ENCODE measurements at places on chromosomes 7 and 10.

DNA sequence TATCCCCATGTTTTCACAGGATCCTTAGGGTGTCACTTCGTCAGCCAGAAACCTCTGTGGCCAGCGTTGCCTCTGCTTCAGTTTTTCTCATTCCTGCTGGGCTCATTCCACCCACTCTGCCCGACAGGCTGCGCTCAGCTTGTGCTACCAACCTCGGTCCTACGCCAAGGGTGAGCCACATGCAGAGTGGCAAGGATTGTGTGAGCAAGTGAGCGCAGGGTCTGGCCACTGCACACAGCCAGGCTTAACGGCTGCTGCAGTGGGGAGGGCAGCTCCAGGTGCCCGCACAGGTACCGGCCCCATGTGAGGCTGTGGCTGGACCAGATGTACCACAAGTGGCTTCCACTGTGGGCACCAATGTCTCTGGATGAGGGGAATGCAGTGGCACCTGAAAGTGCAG lies 329.2 kb downstream of the AUTS2 start:
- no peak for DNase-seq

DNA sequence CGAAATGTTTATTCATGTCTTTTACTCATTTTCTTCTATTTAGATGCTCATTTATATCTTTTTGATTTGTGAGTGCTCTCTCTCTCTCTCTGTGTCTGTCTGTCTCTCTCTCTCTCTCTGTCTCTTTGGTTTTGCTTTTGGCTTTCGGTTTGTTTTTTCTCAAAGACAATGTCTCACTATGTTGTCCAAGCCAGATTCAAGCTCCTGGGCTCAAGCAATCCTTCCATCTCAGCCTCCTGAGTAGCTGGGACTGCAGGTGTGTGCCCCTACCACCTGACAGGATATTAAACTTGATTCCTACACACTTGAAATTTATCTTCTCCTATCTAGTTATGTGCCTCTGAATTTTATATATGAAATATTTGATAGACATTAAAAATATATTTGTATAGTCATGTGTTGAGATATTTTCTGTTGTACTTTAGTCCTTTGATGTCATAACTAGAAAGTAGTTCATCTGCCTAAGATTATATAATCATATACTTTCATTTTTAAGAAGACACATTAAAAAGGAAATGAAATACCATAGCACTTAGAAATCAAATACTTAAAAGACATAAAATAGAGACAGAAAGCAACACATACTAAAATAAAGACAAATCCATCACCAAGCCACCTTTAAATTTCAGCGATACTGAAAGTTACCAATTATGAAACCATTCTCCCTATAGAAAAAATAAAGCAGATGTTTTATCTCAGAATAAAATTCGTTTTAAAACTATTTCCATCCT lies 68.1 kb upstream of the SFMBT2 start:
- DNase-seq, result no peak

- no peak for DNase-seq
These were observed 102.7 kb upstream of the TNRC18 start for GRCh38 chr7:5526100-5526905.

DNA sequence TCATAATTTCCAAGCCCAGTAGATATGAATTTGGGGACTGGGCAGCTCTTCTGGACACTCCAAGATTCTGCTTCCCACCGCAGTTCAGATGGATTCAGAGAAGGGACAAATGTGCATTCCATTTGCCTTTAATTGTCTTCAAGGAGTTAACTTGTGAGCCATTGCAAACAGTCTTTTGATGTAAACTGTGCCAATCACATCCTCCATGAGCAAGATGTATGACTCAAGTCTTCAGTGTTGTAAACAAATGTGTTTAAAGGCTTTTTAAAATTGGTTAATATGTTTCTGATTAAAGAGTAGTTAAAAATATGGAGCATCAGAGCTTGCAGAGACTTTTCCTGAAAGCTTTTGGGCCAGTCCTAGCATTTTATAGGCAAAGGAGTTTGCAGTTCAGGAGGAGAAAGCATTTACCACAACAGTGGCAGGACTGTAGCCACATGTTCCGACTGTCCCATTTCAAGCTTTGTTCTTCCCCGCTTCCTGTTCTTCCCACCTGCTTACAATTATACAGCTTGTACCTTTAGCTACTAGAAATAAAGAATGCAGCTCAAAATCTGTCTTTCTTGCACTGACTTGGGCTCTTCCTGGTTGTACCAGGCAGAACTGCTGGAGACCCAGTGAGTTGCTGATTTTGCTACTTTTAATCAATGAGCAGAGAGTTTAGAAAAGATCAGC lies 6.2 kb downstream of the SLC18A2 start:
- no peak for DNase-seq

- no peak for DNase-seq
These were observed 18.5 kb upstream of the ANTXRL start for GRCh38 chr10:46268076-46268881.

- no peak for DNase-seq
These were observed 116.5 kb downstream of the ATXN7L1 start for GRCh38 chr7:105759670-105760550.

DNA sequence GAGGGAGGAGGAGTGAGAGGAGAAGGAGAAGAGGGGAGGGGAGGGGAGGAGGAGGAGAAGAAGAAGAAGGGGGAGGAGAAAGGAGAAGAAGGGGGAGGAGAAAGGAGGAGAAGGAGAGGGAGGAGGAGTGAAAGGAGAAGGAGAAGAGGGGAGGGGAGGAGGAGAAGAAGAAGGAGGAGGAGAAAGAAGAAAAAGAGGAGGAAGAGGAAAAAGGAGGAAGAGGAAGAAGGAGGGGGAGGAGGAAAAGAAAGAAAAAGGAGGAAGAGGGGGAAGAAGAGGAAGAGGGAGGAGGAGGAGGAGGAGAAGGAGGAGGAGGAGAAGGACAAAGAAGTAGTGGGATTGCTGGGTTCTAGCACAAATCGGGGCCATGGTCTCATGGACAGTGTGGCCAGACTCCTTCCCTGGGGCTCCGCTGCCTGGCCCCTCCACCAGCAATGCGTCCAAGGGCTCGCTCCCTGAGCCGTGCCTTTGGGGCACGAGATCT lies 4.2 kb upstream of the MAFK start:
- DNase-seq, result no peak

GRCh38 chr7:3558400-3558799 lies 257.3 kb downstream of the SDK1 start:
- DNase-seq, result no peak

DNA sequence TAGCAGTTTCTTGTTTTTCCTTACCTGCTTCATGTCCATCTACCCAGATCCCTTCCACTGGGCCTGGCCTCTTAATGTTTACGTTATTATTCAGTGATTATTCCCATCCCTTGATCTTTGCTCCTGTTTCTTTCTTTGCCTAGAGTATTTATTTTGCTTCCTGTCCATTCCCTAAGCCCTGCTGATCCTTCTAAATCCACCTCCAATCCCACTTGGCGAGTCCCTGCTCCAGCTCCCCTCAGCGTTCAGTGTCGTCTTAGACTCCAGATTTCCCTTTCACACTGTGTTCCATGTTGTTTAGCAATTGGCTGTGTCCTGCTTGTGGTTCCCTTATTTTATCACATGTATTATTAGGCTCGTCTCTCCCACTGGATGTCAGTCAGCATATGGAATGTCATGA lies 7.3 kb downstream of the PPP2R2D start:
- no peak for DNase-seq

GRCh38 chr10:116477986-116478664 lies 50.5 kb downstream of the PNLIPRP3 start:
- no peak for DNase-seq

All from 8988T (cell line).